ENCODE measurements at places on chromosomes 3 and 15.

- DNase-seq: no peak
- no peak within 1 kb of the TSS for H3K27ac ChIP-seq
- peaks cover 5% of the 10 kb centered on the region for H3K27me3 ChIP-seq
These were observed at the start of gene CTDSPL for GRCh38 chr3:37861620-37862041. Gene CTDSPL, plus strand, starts transcription at chr3:37861880. Its CDS starts 320 bp downstream, at chr3:37862200.

DNA sequence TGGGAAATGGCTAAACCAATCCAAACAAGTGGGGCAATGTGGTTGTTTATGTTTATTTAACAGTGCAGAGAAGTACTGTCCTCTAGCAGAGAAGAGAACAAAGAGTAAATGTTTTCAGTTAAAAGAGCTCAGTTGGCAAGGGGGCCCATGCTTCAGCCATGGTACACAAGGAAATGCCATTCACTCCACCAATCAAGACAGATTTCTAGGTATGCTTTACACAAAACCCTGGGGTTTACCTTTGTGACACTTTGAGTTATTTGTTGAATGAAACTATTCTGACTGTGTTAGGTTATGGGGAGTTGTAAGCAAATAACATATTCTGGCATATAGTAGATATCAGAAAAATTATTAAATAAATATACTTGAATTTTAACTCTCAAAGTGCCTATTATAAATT lies 228.5 kb upstream of the MME start:
- H3K4me1 ChIP-seq: no peaks in the 10 kb centered on the region
- DNase-seq: no peak
- no peaks in the 10 kb centered on the region for H3K27me3 ChIP-seq
- H3K4me3 ChIP-seq: no peak overlapping the region
- no peaks in the 10 kb centered on the region for H3K36me3 ChIP-seq
- H3K27ac ChIP-seq: no peak overlapping the region

DNA sequence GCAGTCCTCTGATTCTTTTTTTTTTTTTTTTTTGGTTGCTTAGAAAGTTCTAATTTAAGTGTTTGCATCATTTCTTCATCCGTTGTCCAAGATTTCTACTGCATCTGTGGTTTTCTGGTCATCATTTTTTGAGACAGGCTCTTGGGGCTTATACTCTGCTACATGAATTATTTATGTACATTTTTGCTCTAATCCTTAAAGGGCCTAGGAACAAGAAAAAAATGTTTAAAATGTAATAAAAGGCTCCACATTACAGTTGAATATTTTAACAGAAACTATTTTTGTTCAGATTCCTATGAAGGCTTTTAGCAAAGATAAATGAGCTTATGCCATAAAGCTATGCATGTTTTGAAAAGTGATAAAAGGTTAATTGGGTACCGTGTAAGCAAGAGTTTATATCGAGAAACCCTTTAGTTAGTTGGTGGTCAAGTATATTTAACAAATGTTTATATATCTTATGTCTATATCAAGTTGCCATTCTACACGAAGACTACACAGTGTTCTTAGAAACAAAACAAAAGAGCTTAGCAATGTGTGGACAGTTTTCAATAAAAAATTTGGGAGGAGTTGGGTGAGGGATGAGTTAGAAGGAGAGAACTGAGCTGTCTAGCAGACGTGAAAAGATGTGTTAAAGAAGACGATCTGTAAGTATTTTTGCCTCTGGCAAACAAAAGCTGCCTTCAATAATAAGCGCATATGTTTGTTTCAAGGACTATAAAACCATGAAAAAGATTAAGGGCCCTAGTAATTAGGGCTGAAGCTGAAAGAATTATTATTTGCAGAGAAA lies 563.6 kb upstream of the NAALADL2 start:
- H3K36me3 ChIP-seq: no peaks in the 10 kb centered on the region
- no peak overlapping the region for H3K27ac ChIP-seq
- no peaks in the 10 kb centered on the region for H3K27me3 ChIP-seq
- H3K4me3 ChIP-seq: no peak overlapping the region
- no peak for DNase-seq
- H3K4me1 ChIP-seq: no peaks in the 10 kb centered on the region

- H3K4me3 ChIP-seq: peak overlapping the region; percentile 52
- no peak for DNase-seq
- peaks cover 17% of the 10 kb centered on the region for H3K4me1 ChIP-seq
- peaks cover 56% of the 10 kb centered on the region for H3K27me3 ChIP-seq
- no peak overlapping the region for H3K27ac ChIP-seq
- no peaks in the 10 kb centered on the region for H3K36me3 ChIP-seq
These were observed 17.8 kb downstream of the SPATA12 start for GRCh38 chr3:57078344-57078634.

- H3K27me3 ChIP-seq: no peaks in the 10 kb centered on the region
- H3K36me3 ChIP-seq: no peaks in the 10 kb centered on the region
- no peak for DNase-seq
- no peak overlapping the region for H3K4me3 ChIP-seq
These were observed 66.6 kb downstream of the ARPP21 start for GRCh38 chr3:35705904-35706303.

GRCh38 chr3:58383476-58383875 lies 50.2 kb downstream of the PDHB start:
- H3K36me3 ChIP-seq: peaks cover 5% of the 10 kb centered on the region
- no peak for DNase-seq
- no peak overlapping the region for H3K27ac ChIP-seq
- H3K27me3 ChIP-seq: no peaks in the 10 kb centered on the region

DNA sequence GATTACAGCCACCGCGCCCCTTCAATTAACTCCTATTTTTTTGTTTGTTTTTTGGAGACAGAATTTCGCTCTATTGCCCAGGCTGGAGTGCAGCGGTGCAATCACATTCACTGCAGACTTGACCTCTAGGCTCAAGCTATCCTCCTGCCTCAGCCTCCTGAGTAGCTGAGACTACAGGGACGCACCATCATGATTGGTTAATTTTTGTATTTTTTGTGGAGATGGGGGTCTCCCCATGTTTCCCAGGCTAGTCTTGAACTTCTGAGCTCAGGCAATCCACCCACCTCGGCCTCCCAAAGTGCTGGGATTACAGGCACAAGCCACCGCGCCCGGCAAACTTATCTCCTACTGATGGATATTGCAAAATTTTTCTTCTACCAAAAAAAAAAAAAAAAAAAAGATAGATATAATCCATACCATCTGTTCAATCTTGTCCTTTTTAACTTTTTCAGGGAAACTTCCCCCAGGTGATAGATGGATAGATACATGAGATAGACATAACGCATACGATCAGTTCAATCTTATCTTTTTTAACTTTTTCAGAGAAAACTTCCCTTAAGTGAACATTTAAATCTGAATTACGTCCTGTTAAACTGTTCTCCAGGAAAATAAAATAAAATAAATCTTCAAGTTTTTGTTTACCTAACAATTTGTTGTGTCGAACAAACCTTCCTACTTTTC lies 693 bp upstream of the RPSA start:
- peaks cover 38% of the 10 kb centered on the region for H3K36me3 ChIP-seq
- peaks cover 38% of the 10 kb centered on the region for H3K4me1 ChIP-seq
- DNase-seq: no peak
- peak overlapping the region; percentile 78 for H3K4me3 ChIP-seq

- H3K4me3 ChIP-seq: no peak overlapping the region
- H3K36me3 ChIP-seq: no peaks in the 10 kb centered on the region
- no peaks in the 10 kb centered on the region for H3K27me3 ChIP-seq
- no peak for DNase-seq
These were observed 27.0 kb upstream of the PEX5L start for GRCh38 chr3:180063783-180064182.

GRCh38 chr3:74546426-74546825 lies 68.0 kb downstream of the CNTN3 start:
- no peak overlapping the region for H3K4me3 ChIP-seq
- DNase-seq: no peak
- H3K4me1 ChIP-seq: no peaks in the 10 kb centered on the region
- H3K36me3 ChIP-seq: no peaks in the 10 kb centered on the region

DNA sequence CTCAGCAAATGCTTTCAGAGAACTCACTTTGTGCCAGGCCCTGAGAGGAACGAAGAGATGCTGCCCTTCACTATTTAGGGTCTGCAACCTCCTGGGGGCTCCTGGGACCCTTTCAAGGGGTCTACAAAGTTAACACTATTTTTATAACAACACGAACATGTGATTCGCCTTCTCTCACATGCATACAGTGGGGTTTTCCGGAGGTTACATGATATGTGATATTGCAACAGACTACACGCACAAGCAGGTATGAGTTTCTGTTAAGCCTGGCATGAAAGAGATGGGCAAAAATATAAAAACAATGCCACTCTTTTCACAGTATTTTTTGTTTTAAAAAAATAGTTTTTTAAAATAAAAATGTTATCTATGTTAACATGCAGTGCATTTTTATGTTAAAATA lies 10.3 kb downstream of the STARD5 start:
- no peaks in the 10 kb centered on the region for H3K27me3 ChIP-seq
- no peak overlapping the region for H3K27ac ChIP-seq
- H3K4me1 ChIP-seq: peaks cover 68% of the 10 kb centered on the region
- H3K36me3 ChIP-seq: peaks cover 57% of the 10 kb centered on the region
- no peak overlapping the region for H3K4me3 ChIP-seq

DNA sequence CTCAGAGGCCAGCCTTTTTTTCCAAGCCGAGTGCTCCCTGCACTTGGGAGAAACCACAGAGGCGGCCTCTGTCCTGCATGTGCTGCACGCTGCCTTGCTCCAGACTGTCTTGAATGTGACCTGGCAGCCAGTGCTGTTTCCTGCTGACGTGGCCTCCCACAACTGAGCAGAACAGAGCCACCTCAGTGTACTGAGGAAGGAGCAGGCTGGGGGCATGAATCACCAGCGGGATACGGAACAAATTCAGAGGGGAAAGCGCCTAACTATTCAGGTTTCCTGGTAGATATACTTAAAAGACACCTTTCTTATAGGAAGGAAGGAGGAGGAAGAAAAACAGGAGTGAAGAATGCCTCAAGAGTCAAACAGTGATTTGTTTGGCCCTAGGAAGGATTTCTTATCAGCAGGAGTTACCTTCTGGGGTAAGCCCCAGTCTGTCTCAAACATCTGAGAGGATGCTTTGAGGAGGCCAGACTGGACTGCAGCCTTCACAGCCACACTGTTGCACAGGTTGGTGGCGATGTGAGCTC lies 114.0 kb downstream of the FNDC3B start:
- no peak overlapping the region for H3K4me3 ChIP-seq
- no peaks in the 10 kb centered on the region for H3K27me3 ChIP-seq
- H3K4me1 ChIP-seq: peaks cover 17% of the 10 kb centered on the region
- H3K36me3 ChIP-seq: no peaks in the 10 kb centered on the region
- no peak overlapping the region for H3K27ac ChIP-seq

DNA sequence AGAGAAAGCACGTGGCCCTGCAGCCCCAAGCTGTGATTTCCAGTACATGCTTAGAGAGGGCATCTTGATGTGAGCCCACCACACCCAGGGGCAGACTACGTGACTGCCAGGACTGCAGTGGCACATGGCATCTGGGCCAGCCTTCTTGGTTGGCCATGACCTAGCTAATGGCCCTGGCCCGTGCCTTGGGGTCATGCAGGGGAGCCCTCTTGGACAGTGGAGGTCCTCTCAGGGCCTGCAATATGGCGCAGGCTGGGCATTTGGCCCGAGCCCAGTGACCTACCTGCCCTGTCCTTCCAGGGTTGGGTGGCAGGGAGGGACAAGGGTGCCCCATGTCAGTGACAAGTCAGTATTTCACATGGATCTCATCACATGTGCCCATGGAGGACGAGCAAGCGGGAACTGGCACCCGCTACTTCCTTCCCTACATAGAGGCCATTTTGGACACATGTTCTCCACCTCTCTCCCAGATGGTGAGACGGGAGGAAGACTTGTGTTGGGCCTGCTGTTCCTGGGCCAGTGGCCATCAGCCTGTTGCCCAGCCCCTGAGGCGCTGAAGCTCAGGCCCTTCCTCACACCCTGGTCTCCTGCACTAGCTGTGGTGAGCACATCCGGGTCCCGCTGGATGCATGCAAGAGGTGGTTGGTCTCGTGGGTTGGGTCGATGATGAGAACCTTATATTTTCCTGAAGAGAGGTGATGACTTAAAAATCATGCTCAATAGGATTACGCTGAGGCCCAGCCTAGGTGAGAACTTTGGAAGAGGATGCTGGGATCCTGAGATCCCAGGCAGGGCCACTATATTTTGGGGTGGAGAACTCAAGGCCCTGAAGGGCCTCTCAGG lies 195.6 kb downstream of the UBE3A start:
- H3K36me3 ChIP-seq: no peaks in the 10 kb centered on the region
- H3K27ac ChIP-seq: no peak overlapping the region
- H3K4me1 ChIP-seq: no peaks in the 10 kb centered on the region
- no peak overlapping the region for H3K4me3 ChIP-seq
- H3K27me3 ChIP-seq: no peaks in the 10 kb centered on the region

DNA sequence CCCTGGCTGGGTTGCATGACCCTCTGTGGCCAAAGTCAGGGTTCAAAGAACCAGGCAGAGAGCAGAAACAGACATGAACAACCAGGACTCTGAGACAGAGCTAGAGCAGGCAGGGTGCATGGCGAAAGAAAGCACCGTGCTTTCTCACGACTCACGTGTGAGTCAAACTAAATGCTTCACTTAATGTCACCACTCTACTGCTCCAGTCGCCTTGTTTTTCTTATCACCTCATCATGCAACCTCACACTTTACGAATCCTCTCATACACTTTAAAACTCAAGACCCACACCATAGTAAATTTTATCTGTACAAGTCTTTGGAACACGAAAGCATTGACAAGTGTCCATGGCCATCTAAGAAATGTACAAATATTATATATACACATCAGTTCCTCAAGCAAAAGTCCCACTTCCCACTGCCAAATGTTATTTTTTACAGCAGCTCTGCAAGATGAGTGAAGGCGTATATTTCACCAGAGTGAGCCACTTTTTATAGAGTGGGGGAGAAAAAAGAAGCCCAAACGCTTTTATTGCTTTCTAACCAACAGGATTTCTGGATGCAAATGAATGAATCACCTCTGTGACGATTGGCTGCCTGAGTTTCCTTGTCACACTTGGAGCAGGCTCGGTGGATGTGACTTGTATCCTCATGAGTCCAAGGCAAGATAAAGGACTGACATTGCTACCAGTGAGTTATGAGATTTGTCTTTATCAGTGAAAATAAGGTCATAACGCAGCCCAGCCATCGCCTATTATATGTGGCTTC lies 16.0 kb upstream of the MEGF11 start:
- no peak overlapping the region for H3K27ac ChIP-seq
- H3K4me3 ChIP-seq: no peak overlapping the region
- DNase-seq: no peak
- no peaks in the 10 kb centered on the region for H3K4me1 ChIP-seq
- H3K36me3 ChIP-seq: no peaks in the 10 kb centered on the region

- no peak overlapping the region for H3K4me3 ChIP-seq
- no peak overlapping the region for H3K27ac ChIP-seq
- H3K27me3 ChIP-seq: peaks cover 3% of the 10 kb centered on the region
- DNase-seq: no peak
- H3K36me3 ChIP-seq: no peaks in the 10 kb centered on the region
These were observed 42.1 kb downstream of the KLHDC8B start for GRCh38 chr3:49213541-49213943.

Data from CD4-positive, alpha-beta T cell (primary cell).